ENCODE measurements at places on chromosomes 1 and 21. TPM values are rescaled to one million over a fixed set of nuclear protein-coding genes. Genes with fewer than 3 reads are reported as not detected.

The USH2A gene
- not detected for total RNA-seq

The CD53 gene
- not detected for total RNA-seq

The AMY1B gene
- not detected for total RNA-seq

The HTR6 gene
- total RNA-seq, result not detected

The RNF186 gene
- not detected for total RNA-seq

The SDHB gene
- 131 TPM for total RNA-seq

The GLRX2 gene
- total RNA-seq, result 6.2 TPM

The LCE1B gene
- not detected for total RNA-seq

The DYNLT4 gene
- not detected for total RNA-seq

The TNNT2 gene
- total RNA-seq, result not detected

The ARTN gene
- total RNA-seq, result under 0.01 TPM

The PLEKHN1 gene
- 1.2 TPM for total RNA-seq

The B3GALT5 gene
- total RNA-seq, result not detected

The FRRS1 gene
- total RNA-seq, result 17.6 TPM

The RGS2 gene
- 9.9 TPM for total RNA-seq

The KIF14 gene
- total RNA-seq, result 18.6 TPM

The ADAMTS1 gene
- total RNA-seq, result 96.3 TPM

The S100A2 gene
- total RNA-seq, result 1.5 TPM

The HSPB7 gene
- total RNA-seq, result under 0.01 TPM

All from subcutaneous preadipocyte (primary cell).